Urinary bladder (tissue), 4 donors: ENCODE measurements at places on chromosomes 6 and 20. TPM values are rescaled to one million over a fixed set of nuclear protein-coding genes. Genes with fewer than 3 reads are reported as not detected.

Gene C20orf204
- 0.95 TPM for total RNA-seq

Gene LST1
- 4.2 TPM for total RNA-seq

Gene PHACTR1
- total RNA-seq = 4.3 TPM

Gene C20orf141
- total RNA-seq = not detected

Gene SRPK1
- 57.8 TPM for total RNA-seq

Gene BMP7
- total RNA-seq = 12.1 TPM

Gene RIPOR3
- total RNA-seq = 8.2 TPM

Gene PTPN1
- total RNA-seq = 15.0 TPM

Gene TLDC2
- 1.6 TPM for total RNA-seq

Gene CST3
- total RNA-seq = 166 TPM

Gene TCF21
- 25.3 TPM for total RNA-seq

Gene MBOAT1
- 30.3 TPM for total RNA-seq

GRCh38 chr6:37176268-37177076 is 6.5 kb downstream of the PIM1 start:
- DNase-seq = no peak

GRCh38 chr6:106439459-106439858 is 78.9 kb downstream of the CRYBG1 start:
- DNase-seq = no peak

GRCh38 chr6:94289131-94289530 is 869.8 kb upstream of the EPHA7 start:
- DNase-seq = no peak

DNA sequence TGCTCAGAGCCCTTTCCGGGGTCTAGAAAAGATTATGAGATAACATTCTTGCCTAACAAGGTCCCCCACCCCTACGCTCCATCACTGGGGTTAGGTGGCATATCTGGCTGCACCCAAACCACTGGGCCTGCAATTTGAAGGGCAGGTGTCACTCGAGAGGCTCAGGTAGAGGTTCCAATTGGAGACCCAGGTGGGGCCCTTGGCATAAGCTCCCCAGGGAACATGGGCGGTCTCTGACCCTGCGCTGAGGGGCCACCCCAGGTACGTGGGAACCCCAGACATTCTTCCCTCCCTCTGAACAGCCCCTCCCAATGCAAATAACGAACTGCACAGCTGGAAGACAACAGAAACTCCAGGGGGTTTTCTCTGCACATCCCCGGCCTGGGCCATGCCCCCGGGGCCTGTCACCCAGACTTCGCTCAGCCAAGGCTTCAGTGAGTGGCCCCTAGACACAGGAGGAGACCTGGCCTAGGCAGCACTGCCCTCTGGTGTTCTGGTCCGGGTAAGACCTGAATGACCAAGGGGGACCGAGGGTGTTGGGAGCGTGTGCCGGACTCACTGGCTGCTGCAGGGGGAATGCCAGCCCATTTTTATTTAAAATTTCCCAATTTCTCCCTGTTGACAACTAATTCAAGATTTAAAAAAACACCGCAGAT is 47.5 kb downstream of the DSTN start:
- no peak for DNase-seq

DNA sequence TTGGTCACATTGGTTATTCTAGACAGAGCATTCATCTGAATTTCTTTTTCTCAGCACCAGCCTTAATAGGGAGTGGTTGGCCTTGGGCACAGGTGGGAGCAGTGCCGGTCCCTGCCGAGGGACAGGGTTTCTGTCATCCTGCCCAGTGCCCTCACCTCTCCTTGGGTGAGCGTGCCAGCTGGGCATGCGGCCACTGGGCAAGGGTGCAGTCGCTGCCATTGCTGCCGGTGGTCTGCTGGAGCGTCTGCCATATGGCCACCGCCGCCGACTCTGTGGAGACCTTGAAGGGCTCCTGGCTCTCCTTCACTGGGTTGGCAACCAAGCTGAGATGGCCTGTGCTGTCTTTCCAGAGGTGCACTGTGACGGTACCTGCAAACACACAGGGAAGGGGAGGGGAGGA is 16.4 kb upstream of the UQCC2 start:
- DNase-seq = no peak

DNA sequence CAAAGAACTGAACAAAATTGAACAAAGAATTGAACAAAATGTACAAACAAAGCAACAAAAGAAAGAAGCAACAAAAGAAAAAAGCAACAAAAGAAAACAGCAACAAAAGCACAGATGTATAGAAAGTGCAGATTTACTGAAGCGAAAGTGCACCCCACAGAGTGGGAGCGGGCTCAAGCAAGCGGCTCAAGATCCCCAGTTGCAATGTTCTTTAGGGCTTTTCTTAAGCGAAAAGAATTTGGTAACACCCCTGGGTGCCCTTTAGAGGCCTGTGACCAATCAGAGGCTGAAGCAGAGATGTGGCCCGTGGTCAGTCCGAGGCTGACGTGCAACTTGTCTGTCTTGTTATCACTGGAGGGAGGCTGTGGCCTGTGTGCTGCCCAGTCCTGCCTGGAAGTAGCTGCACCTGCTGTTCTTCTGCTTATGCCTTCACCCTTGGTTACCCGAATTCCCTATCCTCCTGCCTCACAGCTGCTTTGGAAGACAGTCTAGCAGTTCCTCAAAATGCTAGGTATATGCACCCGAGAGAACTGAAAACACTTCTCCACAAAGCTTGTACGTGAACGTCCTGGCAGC is 13.2 kb upstream of the KIF25 start:
- no peak for DNase-seq

DNA sequence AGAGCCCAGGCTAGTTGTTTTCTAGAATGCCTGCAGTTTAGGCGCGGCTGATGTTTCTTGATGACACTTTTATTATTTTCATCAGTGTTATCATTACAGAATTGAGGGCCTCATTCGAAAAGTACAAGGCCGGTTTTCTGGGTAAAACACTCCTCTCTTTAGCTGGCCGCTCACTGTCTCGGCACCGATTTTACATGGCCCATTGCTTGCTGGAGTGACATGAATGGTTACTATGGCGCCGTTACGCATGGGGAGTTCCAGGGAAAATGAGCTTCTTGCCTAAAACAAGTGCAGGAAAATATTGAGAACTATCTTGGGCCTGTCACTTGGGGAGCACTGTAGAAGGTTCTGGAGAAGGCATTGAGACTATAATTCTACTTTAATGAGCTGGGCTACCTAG is 317.8 kb downstream of the CDH4 start:
- no peak for DNase-seq

DNA sequence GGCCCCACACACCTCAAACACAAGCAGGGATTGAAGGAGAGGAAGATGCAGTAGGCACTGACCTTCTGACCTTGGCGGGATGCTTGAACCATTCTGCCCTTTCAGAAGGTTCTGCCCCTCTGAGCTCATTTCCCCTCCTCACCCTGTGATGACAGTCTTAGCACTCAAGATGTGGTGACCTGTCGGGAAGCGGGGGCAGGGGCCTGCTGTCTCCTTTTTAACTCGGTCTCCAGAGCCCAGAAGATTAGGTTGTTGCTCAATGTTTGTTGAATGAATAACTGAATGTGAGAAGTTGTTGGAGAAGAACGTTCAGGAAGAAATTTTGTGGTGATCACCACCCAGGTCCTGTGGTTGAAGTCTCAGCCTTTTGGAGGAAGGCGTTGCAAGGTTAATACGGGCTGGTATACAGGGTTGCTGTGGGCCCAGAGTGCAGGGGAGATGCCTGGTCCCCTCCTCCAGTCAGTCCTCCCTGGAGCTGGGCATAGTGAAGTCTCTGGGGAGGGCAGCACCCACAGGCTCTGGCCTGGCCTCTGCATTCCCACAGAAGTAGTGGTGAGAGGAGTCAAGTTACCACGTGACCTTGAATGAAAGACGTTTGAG is 49.7 kb upstream of the FUCA2 start:
- no peak for DNase-seq

GRCh38 chr6:142860498-142860897 is 84.5 kb downstream of the HIVEP2 start:
- no peak for DNase-seq

DNA sequence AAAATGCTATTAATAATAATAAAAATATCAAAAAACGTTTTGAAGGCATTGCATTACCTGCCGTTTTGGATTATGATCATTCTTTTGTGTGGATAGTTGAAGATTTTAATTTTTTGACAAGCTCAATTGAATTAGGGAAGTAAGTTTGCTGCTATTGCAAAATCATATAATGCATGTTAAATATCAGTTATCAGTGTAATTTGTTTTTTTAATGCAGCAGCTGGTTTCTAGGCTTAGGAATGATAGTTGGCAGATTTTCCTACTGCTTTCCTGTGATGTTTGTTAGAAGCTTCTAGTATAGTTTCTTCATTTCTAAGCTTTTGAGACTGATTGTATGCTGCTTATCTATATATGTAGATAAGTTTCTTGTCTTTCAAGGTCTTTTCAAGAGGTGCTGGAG is 99.0 kb downstream of the JARID2 start:
- DNase-seq = no peak

DNA sequence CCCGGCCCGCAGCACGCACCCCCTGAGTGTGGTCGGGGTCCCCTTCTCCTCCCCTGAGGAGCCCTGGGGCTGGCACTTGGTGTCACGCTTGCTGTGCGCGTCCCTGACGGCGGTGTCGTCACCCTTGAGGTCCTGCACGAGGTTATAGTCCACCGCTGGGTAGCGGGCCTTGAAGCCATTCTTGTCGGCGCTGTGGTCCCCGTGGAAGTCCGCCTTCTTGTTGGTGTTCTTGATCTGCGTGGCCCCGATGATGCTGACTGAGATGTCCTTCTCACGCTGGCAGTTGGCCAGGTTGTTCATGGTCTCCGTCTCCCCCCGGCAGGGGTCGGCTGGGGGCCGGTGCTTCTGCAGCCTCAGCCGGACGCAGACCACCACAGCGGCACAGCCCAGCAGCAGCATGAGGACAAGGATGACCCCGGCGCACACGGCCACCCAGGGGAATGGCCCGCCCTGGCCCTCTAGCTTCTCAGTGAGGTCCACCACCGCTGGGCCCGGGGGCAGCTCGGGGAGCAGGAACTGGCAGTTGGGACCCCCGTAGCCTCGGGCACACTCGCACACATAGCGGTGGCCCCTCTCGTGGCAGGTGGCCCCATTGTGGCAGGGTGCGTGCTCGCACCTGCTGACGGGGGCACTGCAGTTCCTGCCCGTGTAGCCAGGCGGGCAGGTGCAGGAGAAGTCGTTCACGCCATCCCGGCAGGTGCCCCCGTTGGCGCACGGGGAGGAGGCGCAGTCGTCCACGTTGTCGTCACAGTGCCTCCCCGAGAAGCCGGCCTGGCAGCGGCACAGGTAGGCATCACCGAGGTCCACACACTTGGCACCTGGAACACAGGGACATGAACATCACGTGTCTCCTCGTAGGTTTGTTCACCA is 7.4 kb downstream of the DLL1 start:
- DNase-seq = no peak

DNA sequence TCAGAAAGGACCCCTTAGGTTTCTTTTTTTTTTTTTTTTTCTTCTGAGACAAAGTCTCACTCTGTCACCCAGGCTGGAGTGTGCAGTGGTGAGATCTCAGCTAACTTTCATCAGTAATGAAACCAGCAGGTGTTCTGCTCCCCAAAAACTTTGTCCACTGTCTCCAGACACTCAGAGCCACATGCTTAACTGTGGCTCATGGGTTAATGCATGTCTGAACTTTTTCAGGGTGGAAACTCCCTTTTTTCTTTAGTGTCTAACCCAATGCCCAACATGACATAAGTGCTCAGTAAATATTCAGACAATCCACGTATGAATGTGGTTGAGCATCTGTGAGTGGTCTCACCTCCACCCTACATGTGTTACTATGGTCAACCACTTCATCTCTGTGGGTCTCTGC is 45.4 kb downstream of the MYB start:
- DNase-seq = no peak

DNA sequence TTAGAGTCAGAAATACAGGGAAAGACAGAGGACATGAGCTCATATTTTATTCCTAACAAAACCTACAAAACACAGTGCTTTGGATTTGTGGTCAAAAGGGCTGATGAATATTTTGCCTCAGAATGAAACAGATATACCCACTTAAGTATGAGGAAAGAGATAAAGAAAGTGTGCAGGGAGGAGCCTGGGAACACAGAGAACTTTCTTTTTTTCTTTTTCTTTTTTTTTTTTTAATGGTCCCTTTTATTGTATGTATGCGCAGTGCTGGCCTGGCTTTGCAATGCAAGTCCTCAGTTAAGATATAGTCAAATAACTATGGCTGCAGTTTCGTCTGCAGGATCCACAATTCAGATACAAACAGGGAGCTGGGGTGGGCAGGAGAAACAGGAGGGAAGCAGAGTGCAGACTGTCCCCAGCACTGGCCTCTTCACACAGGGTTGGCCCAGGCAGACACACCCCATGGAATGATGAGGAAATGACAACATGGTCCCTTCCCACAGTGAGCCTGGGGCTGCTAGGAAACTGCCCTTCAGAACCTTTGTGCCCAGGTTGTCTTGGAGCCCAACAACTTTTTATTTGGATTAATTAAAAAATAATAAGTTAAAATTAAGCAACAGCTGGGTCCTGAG is 629.8 kb upstream of the AGPAT4 start:
- no peak for DNase-seq

GRCh38 chr20:4135385-4136077 is 120.2 kb upstream of the RNF24 start:
- no peak for DNase-seq

GRCh38 chr6:15588971-15589634 is 73.7 kb downstream of the DTNBP1 start:
- no peak for DNase-seq

- DNase-seq = no peak
Observed at GRCh38 chr6:46059608-46060007, 43.9 kb upstream of the CLIC5 start.

DNA sequence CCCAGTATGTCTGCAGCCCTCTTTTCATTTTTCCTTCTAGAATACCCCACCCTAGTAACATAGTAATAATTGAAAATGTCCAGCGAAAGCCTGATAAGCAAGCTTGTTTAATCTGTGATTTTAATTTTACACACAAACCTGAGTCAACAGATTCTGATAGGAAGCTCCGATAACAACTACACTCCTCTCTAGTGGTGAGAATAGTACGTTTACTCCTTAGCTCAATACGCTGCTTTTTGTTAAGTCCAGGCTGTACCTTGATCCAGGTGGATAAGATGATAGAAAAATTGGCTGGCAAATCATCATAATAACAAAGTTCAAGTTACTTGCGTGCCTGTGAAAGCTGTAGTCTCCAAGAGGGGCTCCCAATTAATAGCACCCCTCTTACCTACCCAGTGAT is 25.5 kb upstream of the DCBLD1 start:
- no peak for DNase-seq

GRCh38 chr6:108737594-108738546 is 110.4 kb upstream of the ARMC2 start:
- DNase-seq = no peak

- DNase-seq = no peak
Observed at GRCh38 chr20:32241807-32242206, 34.1 kb downstream of the POFUT1 start.

GRCh38 chr20:46354207-46354555 is 45.9 kb upstream of the CDH22 start:
- DNase-seq = no peak

GRCh38 chr6:44967481-44967880 is 360.6 kb upstream of the RUNX2 start:
- DNase-seq = no peak

GRCh38 chr6:39909701-39910100 is 24.6 kb downstream of the MOCS1 start:
- DNase-seq = no peak
